ENCODE measurements at places on chromosomes 7 and 10.

- no peak for DNase-seq
Measured at GRCh38 chr7:151676759-151677158, 157.1 kb upstream of the RHEB start.

GRCh38 chr10:103199488-103199887 lies 6.4 kb upstream of the NT5C2 start:
- DNase-seq, result no peak

DNA sequence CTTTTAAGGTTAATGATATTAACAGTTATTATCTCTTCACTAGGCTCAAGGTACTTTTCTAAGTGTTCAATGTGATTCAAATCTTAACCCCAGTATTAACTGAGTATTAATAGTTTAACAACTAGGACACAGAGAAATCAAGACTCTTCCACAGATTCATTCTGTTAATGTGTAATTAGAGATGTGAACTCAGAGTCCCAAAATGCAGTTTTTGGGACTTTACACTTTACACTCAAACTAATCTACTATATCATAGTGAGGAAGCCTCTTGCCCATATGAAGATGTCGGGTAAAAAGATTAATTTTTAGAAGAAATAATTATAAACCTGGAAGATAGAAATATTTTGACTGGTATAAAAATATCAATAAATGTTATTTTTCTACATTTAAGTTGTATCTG lies 644.5 kb upstream of the LRRTM3 start:
- DNase-seq, result no peak

GRCh38 chr10:44947371-44948152 lies 12.0 kb upstream of the RASSF4 start:
- no peak for DNase-seq

DNA sequence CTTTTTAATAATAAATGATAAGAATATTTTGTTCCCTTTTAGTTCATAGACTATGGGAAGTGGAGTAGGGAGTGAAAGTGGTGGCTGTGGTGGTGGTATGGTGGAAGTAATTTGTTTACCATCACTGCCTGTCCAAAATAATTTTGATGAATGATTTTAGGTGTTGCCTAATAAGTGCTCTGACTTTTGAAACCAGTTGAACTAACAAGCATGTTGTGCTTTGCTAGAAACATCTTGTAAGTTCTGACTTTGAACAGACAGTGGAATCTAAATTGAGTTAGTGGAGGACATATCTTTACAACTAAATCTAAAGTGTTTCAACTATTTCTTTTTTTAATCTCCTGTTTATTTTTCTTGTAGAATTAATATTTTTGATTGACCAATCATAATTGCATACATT lies 49.7 kb downstream of the ZEB1 start:
- DNase-seq, result no peak

DNA sequence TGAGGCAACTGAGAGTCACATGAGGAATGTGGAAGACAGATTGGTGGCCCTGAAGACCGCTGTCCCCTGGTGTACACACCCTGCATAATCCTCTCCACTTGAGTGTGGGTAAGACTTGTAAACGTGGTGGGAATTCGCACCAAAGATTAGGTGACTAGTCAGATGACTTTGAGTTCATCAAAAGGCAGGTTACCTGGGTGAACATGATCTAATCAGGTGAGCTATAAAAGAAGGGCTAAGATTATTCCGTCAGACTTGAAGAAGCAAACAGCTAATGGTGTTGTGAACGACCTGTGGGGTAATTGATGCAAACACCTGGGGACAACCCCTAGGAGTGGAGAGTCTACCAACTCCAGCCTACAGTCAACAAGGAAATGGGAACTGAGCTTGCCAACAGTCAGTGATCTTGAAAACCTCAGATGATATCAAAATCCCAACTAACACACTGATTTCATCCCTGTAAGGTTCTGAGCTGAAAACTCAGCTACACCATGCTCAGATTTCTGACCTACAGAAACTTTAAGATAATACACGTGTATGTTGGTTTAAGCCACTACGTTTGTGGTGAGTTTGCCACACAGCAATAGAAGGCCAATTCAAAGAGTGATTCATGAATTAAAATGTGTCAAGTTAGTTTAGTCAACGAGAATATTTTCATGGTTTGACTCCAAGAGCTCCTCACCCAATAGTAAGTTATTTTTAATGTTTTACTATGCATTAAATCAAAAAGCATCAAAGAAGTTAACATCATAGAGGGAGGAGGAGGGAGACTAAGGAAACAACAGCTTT lies 16.7 kb downstream of the PRTFDC1 start:
- no peak for DNase-seq

DNA sequence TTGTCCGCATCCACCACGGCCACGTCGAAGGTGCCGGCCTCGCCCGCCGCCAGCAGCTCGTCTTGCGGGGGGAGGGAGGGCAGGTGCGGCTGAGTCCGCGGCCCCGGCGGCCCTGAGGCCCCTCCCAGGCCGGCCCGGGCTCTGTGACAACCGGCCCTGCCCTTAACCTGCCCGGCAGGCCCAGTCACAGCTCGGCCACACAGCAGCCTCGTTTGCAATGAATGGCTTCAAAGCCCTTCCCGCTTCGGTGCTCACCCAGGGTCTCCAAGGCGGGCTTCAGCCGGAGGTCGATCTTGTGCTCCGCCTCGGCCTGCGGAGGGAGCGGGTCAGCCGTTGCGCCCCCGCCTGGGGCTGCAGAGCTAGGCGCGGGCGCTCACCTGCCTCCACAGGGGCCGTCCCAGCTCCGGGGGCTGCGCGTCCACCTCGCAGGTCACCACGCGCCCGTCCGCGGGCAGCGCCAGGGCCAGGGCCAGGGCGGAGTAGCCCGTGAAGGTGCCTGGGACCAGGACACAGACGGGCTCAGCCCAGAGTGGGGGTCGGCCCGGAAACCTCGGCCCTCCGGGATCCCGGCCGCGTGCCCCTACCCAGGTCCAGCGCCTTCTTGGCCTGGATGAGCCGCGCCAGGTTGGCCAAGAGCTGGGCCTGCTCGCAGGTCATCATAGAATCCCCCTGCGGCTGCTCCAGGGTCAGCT lies 928 bp downstream of the COMTD1 start:
- DNase-seq, result no peak

DNA sequence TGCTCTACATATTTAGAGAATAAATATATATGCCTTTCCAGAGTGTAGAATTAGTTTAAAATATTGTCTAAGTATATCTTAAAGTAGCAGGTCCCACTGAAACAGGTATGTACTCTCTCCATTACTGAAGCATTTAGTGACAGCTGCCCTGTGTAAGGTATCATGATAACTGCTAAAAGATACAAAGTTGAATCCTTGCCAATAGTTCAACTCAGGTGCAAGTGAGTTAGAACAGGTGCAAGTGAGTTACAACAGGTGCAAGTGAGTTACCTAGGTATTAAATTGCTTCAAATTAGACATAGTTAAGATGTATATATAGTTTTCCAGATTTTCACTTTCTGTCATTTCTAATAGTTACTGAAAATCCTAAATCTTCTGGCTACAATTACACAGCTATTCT lies 119.1 kb downstream of the CNOT4 start:
- DNase-seq, result no peak

DNA sequence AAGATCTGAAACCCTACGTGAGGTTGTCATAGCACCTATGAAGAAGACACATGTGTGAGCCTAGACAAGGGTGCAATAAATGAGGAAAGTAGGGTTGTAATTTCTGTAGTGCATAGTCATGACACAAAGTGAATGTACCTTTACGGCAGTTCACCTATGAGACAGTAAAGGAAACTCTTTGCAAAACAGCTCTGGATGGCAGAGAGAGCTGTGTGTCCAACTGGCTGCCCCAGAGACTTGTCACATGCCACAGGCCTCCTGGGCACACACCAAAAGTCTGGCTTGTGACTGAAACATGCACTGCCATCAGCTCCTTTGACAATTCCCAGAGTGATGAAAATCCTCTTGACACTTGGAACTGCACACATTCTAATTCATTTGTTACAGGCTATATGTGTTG lies 90.7 kb upstream of the NAMPT start:
- DNase-seq, result no peak

Data from NCI-H1694 (cell line).